Natural killer cell (primary cell): ENCODE measurements at places on chromosomes 2 and 18. TPM values are rescaled to one million over a fixed set of nuclear protein-coding genes. Genes with fewer than 3 reads are reported as not detected.

DNA sequence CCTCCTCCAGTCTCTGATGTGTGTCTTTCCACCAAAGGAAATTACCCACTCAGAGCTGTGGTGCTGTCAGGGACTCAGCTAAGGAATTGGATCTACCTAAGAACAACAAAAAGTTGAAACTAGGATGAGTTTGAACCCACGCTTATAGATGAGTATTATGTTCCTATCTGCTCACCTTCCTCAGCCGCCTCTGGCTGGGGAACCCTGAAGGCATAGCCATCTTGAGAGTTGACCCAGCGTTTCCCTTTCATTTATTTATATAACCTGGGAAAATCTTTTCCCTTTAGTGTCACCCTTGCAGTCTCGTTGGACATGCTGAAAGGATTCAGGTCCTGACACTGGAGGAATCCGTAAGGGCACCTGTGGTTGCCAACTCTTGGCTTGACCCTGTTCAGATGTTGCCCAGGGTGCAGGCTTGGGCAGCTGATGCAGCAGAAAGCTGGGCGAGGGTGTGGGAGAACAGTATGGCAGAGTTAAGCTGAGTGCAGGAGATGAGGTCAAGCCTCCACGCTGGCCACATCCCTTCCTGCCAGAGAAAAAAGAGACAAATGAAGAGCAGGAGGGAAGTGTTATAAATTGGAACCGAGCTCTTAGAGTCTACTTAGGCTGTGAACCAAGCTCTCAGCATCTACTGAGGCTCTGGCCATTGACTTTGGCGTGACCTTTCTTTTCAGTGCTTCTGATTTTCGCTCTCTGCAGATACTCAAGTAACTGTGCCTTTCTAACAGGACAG, 1.9 kb downstream of the CDH20 start:
- DNase-seq: no peak

DNA sequence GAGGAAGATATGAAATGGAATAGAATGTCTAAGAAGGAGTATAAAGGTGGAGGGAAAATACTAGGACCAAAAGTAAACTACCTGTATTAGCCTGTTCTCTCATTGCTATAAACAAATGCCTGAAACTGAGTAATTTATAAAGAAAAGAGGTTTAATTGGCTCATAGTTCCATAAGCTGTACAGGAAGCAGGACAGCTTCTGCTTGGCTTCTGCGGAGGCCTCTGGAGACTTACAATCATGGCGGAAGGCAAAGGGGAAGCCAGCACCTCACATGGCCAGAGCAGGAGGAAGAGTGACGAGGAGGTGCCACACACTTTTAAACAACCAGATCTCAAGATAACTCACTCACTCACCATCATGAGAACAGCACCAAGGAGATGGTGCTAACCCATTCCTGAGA, 32.9 kb upstream of the TMEM177 start:
- no peak for DNase-seq

GRCh38 chr2:230757476-230757875, 44.8 kb downstream of the CAB39 start:
- DNase-seq: peak; percentile 25

DNA sequence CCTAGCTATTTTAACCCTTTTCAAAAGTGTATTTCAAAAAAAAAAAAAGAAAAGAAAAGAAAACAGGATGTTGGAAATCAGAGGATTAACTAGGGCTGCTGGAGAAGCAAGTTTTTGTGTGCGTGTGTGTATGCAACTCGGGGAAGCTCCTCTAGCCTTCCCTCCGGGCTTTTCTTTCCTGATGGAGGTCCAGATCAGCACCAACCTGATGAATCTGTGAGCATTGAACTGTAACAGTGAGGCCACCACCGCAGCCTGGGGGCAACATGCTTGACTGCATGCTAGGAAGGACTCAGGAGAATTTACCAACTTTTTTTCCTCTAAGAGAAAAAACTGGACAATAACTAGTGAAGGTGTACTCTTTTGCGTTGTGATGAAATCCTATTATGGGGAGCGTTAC, 2.3 kb downstream of the OBSL1 start:
- DNase-seq: no peak

DNA sequence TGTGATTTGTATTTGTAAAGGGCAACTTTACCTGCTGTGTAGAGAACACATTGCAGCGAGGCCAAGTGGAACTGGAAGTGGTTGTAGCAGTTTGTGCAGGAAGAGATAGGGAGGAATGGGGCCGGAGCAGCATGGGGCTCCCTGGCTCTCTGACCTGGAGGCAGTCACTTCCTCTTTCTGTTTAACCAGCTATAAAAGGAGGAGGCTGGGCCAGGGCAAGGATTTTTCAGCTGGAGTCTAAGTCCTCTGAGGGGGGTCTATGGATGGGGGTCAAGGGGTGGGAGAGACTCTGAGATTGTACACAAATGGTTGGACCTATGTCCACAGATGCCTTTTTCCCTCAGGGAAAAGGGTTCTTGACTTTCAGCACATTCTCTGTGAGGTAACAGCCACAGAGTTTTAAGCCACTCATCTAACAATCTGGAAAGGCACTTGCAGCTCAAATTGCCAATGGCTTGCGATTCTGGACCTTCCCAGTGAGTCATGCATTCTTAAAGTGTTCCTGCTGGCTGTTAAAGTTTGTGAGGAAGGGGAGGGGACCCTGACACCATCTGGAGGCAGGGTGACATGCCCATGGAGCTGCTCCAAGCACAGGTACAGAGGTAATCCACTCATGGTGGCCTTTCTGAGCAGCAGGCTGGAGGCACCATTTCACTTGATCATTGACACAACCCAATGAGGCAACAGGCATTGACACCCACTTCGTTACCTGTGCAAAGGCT, 347.0 kb downstream of the CYRIA start:
- no peak for DNase-seq

GRCh38 chr2:239769554-239770245, 255.4 kb downstream of the NDUFA10 start:
- DNase-seq: no peak

DNA sequence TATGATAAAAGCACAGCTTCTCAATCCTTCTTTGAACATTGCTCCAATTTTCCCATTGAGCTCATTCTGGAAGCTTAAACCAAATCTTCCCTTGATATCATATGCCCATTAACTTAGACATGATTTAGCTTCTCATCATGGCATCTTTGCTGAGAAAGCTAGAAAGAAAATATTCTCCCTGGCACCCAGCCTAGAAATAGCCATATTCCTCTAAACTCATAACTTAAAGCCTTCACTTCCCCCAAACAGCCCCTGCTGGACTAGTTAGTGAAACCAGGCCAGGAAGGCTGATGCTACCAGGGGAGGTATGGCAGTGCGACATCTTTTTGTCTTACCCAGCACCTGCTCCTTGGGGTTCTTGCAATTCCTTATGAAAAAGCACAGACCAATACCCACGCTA, 4.3 kb downstream of the AAK1 start:
- DNase-seq: no peak

GRCh38 chr2:141506135-141506534, 624.7 kb downstream of the LRP1B start:
- DNase-seq: no peak

GRCh38 chr18:58400331-58400870, 228.5 kb downstream of the ALPK2 start:
- DNase-seq: no peak

- no peak for DNase-seq
These were observed 42.9 kb upstream of the TNFRSF11A start for GRCh38 chr18:62282188-62282629.

GRCh38 chr2:68052717-68053422, 9.9 kb downstream of the C1D start:
- no peak for DNase-seq

DNA sequence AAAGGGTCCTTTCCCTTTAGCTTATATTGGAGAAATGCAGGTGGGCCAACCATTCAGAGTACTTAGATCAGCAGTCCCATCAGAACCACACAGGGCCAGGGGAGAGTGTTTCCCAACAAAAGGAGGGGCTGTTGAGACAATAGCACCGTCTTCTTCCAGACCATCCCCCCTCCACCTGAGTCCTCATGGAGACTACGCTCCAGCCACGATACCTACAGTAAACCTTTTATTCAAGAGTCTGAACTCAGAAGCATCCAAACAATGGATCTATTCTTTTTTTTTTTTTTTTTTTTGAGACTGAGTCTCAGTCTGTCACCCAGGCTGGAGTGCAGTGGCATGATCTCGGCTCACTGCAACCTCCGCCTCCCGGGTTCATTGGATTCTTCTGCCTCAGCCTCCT, 25.7 kb upstream of the ZNF532 start:
- DNase-seq: no peak

DNA sequence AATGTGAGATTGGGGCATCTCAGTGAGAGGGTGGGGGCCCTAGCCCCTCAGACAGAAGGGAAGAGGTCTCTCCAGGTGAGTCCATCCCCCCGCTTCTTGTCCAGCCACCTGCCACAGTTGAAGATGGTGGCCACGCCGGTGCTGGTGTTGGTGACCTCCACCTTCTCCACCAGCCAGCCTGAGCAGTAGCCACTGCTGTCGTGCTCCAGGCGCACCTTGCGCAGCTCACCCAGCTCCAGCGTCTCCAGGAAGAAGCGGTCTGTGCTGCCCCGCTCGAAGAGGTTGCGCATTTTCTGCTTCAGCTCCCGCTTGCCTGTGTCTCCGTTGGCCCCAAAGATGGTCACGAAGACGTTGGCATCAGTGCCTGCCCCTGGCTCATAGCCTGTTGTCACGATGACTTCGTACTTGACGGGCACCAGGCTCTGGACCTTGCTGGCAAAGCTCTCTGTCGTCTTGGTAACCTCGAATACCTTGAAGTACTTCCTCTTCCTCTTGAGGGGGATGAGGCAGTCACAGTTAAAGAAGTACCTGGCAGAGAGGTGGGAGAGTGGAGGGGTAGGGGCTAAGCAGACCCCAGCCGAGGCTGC, 179.5 kb downstream of the LOXHD1 start:
- DNase-seq: no peak

DNA sequence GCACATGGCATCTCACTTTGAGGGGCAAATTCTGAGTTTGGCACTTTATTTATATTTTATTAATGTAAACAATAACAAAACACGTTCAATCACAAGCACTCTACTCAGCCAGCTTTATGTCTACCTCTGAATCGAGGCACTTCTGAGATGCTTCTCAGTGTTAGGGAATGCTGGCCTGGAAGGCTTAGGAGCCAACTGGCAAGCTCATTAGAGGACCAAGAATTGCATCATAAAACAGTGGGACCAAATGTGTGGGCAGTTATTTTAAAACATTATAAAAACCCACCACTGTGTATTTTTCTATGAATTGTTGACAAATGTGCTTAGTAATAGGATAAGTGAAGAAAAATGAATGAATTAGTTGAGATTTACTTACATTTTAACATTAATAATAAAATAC, 46.8 kb upstream of the SMIM21 start:
- no peak for DNase-seq

GRCh38 chr2:166173263-166173662, 45.4 kb upstream of the SCN1A start:
- DNase-seq: no peak

DNA sequence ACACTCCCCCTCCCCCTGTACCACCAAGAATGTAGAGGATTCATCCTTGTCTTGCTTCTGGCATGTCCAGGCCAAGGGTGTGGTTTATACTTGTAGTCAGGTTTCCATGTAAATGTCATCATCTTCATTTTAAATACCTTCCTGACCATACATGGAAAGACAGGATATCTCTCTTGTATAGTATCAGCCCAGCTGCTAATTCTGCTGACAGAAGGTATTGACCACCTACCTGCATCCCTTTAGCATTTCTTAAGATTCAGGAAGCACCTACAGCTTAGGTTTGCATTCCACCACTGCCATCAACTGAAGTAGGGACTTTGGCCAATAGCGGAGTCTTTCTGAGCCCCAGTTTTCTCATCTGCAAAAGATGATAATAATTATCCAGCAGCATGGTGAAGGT, 22.9 kb upstream of the FSHR start:
- no peak for DNase-seq

- no peak for DNase-seq
These were observed 45.2 kb upstream of the NOSTRIN start for GRCh38 chr2:168757223-168757622.

- no peak for DNase-seq
These were observed 34.0 kb downstream of the ST6GAL2 start for GRCh38 chr2:106851881-106852501.

- no peak for DNase-seq
These were observed 156.8 kb upstream of the STK17B start for GRCh38 chr2:196328088-196328680.

- DNase-seq: no peak
These were observed 1109.7 kb downstream of the SOCS6 start for GRCh38 chr18:71398531-71398930.

- DNase-seq: no peak
These were observed 50.6 kb downstream of the TTC32 start for GRCh38 chr2:19851116-19851695.

DNA sequence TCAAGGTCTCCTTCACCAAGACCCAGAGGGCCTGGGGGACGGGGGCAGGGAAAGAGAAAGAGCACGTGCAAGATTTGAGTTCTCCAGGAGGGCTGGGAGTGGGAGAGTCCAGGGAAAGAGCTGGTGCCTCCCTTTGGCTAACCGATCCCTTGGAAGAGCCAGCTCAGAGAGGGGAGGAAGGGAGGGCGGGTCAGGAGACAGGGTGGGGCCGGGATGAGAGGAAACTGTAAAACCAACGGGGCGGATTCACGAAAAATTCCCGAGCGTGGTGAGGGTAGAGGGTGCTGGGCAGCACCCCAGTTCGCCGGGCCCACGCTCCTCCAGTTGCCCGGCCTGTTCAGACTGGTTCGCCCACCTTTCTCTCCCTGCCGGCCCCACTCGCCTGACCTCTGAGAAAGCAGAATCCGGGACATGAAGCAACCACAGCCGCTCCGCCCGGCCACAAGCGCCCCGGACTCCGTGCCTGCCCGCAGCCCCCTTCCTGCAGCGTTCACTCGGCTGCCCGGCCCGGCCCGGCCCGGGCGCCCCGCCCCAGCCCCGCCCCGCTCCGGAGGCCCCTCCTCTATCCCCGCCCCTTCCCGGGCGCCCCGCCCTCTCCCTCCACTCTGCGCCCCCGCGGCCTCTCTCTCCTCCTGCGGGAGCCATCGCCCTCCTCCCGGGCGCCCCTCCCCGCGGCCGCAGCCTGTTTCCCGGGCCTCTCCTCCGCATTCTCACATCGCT, 230.9 kb upstream of the SMAD2 start:
- peak; percentile 57 for DNase-seq

The FBXO41 gene
- 11.5 TPM for total RNA-seq

The CNDP1 gene
- total RNA-seq: 0.60 TPM

The SELENOI gene
- 28.1 TPM for total RNA-seq

The TSHZ1 gene
- 51.6 TPM for total RNA-seq

The KYNU gene
- 3.3 TPM for total RNA-seq

The ANKRD12 gene
- 136 TPM for total RNA-seq

The SPDYA gene
- total RNA-seq: 8.1 TPM

The C18orf63 gene
- not detected for total RNA-seq
